ENCODE measurements at places on chromosomes 6 and 20.

DNA sequence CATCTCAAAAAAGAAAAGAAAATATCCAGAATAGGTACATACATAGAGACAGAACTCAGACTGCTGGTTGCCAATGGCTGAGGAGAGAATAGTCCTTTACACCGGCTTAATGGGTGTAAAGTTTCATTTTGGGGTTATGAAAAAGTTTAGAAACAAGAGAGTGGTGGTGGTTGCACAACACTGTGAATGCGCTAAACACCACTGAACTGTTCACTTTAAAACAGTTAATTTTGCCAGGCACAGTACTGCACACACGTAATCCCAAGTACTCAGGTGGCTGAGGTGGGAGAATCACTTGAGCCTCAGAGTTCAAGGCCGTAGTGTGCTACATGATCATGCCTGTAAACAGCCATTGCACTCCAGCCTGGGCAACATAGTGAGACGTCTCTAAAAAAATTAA lies 7.6 kb downstream of the ILRUN start:
- DNase-seq: no peak

- DNase-seq: no peak
Observed at GRCh38 chr6:33874136-33874760, 70.4 kb upstream of the MLN start.

DNA sequence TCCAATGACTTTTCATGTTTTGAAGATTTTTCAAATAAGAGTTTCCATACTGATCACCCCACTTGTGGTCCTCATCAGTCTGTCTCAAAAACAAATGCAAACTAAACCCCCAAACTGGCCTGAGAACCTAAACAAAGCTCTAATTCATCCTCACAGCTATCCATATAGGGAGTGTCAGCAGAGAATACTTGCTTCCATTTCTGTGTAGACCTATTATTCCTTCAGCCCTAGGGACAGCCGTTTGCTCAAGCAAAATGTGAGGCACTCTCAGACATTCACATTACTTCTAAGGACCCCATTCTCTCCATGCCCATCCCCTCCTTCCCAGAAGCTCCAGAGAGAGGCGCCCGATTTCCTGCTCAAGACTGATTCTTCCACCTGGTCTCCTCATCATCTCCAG lies 24.6 kb downstream of the DNAAF9 start:
- DNase-seq: no peak

DNA sequence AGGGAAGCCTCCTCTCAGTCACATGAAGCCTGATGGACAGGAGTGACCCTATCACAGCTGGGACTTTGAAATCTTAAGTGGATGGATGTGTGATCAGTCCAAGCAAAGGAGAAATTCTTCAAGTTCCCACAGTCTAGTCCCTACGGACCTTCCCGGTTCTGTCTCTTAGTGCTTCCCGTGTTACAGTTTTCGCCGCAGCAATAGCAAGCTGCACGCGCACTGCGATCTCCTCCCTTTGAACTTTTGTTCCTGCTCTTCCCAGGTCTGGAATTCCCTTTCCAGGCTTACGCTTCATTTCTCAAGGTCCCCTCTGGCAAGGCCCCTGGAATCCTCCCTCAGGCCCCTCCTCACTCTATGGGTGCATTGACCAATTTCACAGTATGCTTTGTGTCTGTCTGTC lies 89.2 kb downstream of the VEGFA start:
- DNase-seq: no peak

GRCh38 chr20:21739161-21739560 lies 33.7 kb downstream of the PAX1 start:
- no peak for DNase-seq

DNA sequence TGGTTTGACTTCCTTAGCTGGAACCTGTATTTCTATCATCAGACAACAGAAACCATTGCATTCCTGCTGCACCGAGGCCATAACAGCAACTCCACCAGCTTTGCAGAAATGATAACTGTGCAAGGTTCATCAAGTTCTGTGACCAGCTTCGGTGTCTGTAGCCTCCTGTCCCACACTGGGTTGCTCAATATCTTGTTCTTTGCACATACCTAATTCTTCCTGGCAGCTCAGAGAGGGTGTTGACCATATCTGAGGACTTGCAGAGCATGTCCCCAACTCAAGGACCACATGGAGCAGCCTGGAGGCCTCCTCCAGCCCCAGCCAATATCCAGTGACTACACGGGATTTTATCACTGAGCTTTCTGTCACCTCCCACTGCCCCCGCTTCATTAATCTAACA lies 59.3 kb upstream of the SCAF8 start:
- DNase-seq: no peak

DNA sequence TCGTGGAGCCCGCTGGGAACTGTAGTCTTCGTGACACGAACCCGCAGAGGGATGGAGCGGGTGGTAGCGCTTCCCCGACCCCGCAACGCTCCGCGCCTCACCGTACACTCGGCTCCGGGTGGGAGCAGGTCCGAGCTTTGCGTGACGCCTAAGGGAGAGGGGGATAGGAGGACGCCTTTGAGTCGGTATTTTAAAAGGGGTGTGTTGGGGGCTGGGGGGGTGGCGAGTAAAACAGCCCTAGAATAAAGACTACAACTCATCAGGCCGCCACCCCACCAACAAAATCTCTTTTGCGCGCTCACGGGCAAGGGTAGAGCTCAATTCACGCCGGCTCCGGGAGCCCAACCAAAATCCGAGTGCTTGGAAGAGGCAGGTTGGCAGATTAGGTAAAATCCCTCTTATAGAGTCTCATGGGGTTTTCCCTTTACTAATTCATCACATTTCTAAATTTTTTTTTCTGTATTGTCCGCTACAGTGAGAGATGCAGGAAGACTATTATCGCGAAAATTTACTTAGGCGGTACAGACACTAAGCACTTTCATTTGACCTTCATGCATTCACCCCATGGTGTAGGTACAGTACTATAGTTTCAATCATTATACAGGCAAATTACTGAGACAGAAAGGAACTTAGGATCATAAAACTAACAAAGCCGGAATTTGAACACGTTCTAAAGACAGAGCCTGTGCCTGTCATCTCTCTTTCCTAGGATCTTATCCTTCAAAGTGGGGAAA lies 706 bp upstream of the SNX14 start:
- no peak for DNase-seq

GRCh38 chr20:41344477-41344876 lies 3.9 kb downstream of the LPIN3 start:
- DNase-seq: no peak

DNA sequence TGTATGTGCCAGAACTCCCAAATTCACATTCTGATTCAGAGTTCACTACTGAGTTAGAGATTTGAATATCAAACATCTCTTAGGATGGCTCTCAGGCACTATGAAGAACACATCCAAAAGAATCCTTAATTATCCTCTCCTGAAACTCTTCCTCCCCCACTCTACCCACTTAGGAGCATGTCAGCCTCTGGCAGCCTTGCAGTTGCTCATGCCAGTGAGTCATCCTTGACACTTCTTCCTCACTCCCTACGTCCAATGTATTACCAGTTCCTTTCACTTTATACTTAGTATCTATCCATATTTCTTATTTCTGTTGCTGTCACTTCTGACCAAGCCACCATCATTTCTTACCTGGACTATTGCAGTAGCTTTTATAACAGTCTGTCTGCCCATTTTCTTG lies 192.0 kb upstream of the IMPG1 start:
- no peak for DNase-seq
